ENCODE measurements at places on chromosomes 3 and 15. TPM values are rescaled to one million over a fixed set of nuclear protein-coding genes. Genes with fewer than 3 reads are reported as not detected.

DNA sequence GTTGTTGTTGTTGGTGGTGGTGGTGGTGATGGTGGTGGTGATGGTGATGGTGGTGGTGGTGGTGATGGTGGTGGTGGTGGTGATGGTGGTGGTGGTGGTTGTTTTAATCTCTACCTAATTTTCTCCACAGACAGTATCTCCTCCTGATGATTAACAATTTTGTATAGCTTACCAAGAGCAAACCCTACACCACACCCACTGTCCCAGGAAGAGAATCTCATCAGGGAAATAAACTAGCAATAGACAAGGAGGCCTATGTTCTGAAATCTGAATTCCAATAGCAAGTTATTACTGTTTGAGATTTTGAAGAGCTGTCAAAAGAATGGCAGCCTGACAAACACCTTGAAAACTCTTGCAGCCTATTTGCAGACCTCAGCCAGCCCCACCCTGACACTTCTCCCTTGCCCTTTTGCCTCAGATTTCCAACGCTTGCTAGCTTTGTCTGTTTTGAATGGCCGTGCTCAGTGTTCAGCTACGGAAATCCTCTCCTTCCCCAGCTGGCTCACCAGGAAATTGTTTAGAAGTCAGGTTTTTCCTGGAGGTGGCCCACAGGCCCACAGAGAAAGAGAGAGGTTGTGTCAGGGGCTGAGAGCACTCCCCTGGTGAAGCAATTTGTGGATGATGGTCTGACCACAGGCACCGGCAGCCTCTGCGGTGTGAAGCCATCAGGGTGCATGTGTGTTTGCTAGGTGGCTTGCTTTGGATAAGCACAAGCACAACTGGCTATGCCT lies 101.6 kb downstream of the MAGI1 start:
- H3K27me3 ChIP-seq = no peaks in the 10 kb centered on the region
- no peak overlapping the region for H3K27ac ChIP-seq

The MAP1A gene
- 5.9 TPM for total RNA-seq

DNA sequence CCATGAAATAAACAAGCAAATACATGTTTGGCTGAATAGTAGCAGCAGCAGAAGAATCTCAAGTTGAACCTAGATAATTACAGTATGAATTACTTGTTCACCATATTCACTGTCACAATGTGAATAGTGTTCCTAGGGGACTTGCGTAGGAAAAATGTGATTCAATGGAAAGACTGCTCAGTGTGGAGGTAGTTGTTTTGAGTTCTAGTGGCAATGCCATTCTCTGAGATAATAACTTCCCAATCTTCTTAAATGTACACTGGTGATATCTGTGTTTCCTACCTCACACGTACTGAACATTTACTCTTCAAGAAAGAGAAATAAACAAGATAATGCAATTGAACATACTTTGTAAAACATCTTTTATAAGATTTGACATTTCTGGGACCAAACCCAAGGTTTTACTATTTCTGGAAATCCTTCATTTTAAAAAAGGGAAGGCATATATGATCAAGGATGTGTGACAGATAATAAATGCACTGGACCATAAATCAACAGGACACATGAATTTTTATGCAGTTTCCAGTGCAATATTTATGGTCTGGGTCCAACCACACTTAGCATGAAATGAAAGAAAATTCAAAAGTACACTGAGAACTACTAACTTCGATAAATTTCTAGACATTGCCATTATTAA lies 598.3 kb upstream of the ZNF385D start:
- H3K36me3 ChIP-seq = no peaks in the 10 kb centered on the region
- H3K27ac ChIP-seq = no peak overlapping the region
- no peak overlapping the region for H3K4me3 ChIP-seq
- H3K27me3 ChIP-seq = no peaks in the 10 kb centered on the region

The CAMK1 gene
- total RNA-seq = 57.6 TPM

GRCh38 chr3:183629546-183630301 lies 5.7 kb upstream of the KLHL24 start:
- H3K27ac ChIP-seq = no peak overlapping the region
- no peaks in the 10 kb centered on the region for H3K4me1 ChIP-seq
- H3K27me3 ChIP-seq = no peaks in the 10 kb centered on the region
- no peak overlapping the region for H3K4me3 ChIP-seq

DNA sequence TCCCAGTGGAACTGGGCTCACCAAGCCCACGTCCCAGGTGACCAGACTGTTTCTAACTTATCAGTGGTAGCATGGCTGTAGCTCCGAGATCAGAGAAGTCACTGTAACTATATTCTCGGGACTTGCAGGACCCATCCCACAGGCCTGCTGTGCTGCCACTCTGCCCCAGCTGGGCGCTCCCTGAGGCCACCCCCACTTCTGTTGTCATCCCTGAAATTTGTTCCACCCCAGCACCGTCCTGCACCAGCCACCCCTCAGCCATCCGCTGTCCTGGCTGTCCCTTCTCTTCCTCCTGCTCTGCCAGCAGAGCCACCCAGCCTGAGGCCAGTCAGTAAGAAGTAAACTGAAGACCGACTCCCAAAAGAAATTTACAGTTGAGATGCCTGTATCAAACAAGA lies 33.0 kb upstream of the VILL start:
- no peaks in the 10 kb centered on the region for H3K36me3 ChIP-seq
- H3K4me3 ChIP-seq = no peak overlapping the region
- no peaks in the 10 kb centered on the region for H3K27me3 ChIP-seq
- H3K27ac ChIP-seq = peak overlapping the region; percentile 77
- peaks cover 9% of the 10 kb centered on the region for H3K4me1 ChIP-seq
- no peak for DNase-seq

The TM4SF4 gene
- not detected for total RNA-seq

DNA sequence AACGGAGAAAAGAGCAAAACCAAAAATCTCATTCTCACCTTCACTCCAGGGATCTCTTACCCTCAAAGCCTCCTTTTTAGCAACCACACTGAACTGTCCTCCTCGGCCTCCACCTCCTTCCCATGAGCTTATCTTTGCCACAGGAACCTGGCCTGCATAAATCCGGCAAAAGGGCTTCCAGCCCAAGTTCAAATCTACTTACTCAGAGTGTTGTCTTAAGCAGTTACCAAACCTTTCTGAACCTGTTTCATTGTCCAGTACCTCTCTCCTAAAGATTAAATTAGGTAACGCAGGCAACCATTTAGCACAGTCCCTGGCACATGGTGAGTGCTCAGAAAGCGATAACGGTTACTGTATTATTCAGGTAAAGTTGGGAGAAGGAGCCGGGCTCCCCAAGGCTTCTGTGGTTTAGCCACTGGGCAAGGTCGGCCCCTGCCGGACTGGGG lies 777 bp downstream of the CIB1 start:
- peak overlapping the region; percentile 83 for H3K27ac ChIP-seq
- DNase-seq = no peak
- no peaks in the 10 kb centered on the region for H3K4me1 ChIP-seq
- no peaks in the 10 kb centered on the region for H3K36me3 ChIP-seq

The TMEM44 gene
- total RNA-seq = 15.9 TPM

DNA sequence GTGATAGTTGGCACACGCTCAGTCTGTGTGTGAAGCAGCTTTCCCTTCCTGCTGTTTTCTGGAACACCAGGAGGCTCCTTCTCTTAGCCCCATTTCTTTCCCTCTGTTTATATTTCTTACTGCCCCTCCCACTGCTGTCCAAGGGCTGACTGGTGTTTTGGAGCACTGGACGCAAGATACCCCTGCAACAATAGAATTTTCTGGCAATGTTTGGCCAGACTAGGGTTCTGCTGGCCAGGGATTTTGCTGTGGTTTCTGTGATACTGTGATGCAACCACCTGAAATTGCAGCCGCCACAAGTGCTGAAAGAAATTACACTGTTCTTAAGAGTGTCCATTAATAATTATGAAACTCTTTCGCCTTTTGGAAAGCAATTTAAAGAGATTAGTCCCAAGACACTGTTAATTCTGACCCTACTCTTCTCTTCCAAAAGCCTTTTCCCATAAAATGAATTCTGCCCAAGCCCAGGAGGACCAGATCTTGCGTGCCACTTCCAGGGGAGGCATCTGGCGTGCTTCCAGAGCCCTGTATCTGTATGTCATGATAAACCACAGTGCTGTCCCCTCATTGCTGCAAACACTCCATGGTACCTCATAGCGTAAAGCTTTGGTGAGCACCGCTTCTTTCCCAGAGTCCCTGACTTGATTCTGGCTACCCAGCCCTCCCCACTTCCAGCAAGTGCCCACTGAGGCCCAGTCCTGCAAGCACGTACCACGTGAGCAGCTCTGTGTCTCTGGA lies 159.4 kb upstream of the CHRM5 start:
- no peak for DNase-seq
- no peaks in the 10 kb centered on the region for H3K4me1 ChIP-seq
- no peak overlapping the region for H3K27ac ChIP-seq
- H3K4me3 ChIP-seq = no peak overlapping the region
- no peaks in the 10 kb centered on the region for H3K27me3 ChIP-seq

The AADACL2 gene
- total RNA-seq = not detected

DNA sequence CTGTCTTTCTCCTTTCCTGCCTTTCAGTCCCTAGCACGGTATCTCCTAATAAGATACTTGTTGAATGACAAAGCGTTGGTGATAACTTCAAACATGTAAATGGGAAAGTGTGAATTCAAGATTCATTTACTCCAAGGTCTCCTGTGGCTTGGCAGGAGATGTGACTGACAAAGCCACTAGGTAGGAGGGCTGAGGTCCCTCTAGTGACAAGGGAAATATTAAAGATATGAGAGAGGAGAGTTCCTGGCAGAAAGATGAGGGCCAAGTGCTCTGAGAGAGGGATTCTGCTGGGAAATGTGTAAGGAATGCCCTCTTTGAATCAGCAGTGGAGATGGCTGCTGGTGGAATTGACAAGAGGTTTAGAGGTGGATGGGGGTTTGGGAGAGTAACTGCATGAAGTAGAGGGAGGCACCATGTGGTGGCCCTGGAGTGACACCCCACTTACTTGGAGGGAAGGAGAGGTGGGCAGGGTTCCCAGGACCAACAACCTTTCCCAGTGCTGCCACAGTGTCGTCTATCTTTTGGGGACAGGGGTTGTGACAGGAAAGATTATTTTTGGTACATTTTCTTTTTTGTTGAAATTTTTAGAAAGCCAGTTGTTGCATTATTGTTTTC lies 43.0 kb upstream of the SCAANT1 start:
- no peaks in the 10 kb centered on the region for H3K27me3 ChIP-seq
- H3K36me3 ChIP-seq = no peaks in the 10 kb centered on the region
- no peak overlapping the region for H3K4me3 ChIP-seq
- H3K27ac ChIP-seq = no peak overlapping the region
- peaks cover 5% of the 10 kb centered on the region for H3K4me1 ChIP-seq

- H3K27ac ChIP-seq = no peak overlapping the region
- H3K27me3 ChIP-seq = no peaks in the 10 kb centered on the region
- DNase-seq = no peak
- no peaks in the 10 kb centered on the region for H3K36me3 ChIP-seq
Observed at GRCh38 chr3:49427586-49427985, 1.5 kb downstream of the NICN1 start.

DNA sequence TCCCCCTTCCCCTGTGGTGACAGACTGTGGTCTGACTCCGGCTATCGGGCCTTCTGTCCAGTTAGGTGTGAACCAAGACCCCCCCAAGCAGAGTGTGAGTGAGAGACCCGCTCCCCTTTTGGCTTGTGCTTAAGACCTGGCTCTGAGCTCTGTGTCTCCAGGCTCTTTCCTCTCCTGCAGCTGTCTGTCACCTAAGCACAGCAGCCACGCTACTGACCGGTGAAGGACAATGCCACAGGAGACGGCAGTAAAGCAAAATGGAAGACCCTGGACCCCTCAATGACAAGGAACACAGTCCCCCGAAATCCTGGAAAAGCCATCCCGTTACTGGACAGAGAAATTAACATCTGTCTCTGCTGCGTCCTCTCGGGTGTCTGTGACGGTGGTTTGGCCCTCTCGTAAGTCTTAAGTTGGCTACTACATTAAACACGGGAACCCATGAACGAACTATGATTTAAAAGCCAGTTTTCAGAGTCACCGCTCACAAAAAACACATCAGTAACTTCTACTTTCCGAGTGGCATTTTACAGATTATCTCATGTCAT lies 53.7 kb downstream of the CHSY1 start:
- no peak overlapping the region for H3K27ac ChIP-seq
- no peaks in the 10 kb centered on the region for H3K36me3 ChIP-seq
- H3K27me3 ChIP-seq = no peaks in the 10 kb centered on the region
- no peak overlapping the region for H3K4me3 ChIP-seq
- DNase-seq = no peak

The PKM gene
- total RNA-seq = 101 TPM

The TBC1D21 gene
- not detected for total RNA-seq

GRCh38 chr3:18295171-18295920 lies 129.8 kb downstream of the SATB1 start:
- no peak overlapping the region for H3K27ac ChIP-seq
- no peaks in the 10 kb centered on the region for H3K27me3 ChIP-seq
- no peaks in the 10 kb centered on the region for H3K36me3 ChIP-seq
- H3K4me3 ChIP-seq = no peak overlapping the region

DNA sequence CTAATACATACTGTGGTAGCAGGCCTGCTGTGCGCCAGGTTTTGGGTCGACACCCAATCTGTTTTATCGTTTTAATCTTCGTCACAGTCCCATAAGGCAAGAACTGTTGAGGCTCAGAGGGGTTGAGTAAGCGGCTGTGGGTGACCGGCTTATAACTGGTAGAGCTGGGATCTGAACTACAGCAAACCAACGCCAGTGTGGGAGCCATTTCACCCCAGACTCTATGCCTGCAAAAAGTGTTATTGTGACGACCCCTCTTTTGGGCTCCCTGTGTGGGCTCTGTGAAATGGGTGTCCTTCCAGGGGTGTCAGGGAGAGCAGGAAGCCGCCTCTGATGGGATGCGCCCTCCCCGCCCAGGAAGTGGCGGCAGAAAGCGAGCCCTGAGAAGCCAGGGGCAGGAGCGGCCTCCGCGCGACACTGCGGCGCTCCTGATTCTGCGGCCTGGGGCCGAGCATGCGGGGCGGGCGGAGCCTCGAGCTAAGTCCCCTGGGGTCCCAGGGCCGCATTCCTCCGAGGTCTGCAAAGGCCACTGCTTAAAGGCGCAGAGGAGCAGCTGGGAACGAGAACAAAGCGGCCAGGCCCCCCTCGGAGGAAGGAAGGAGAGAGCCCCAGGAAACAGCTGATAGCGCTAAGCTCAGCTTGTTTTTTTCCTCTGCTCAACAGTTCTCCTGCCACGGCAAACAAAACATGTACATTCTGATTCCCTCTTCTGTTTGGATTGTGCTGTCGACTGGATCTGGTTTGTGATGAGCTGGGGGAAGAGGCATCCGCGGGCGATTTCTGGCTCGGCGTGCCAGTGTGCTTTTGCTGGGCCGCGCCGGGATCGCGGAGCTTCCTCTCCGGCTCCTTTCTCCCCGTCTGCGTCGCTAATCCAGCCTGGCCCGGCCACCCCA lies 33.9 kb downstream of the GRK7 start:
- H3K4me3 ChIP-seq = peak overlapping the region; percentile 30
- H3K27ac ChIP-seq = peak overlapping the region; percentile 85
- H3K4me1 ChIP-seq = no peaks in the 10 kb centered on the region
- H3K36me3 ChIP-seq = no peaks in the 10 kb centered on the region

DNA sequence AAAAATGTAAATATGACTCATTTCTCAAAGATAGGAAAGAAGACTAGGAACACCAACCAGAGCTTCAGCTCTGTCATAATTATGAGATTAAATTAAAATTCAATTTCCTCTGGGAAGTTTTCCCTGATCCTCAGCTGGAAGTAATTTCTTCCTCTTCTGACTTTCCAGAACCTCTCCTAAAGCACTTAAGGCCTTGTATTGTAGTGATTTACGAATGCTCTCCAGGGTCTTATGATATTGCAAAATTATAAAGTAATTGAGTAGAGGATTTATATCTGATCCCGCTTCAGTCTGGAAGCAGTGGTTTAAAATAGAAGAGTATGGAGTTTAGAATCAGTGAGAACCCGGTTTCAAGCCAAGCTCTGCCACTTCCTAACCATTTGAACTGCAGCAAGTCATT lies 279.8 kb downstream of the ZPLD1 start:
- H3K36me3 ChIP-seq = no peaks in the 10 kb centered on the region
- H3K4me3 ChIP-seq = no peak overlapping the region
- no peaks in the 10 kb centered on the region for H3K4me1 ChIP-seq
- DNase-seq = no peak

The ADPRH gene
- 2.6 TPM for total RNA-seq
